ENCODE measurements at places on chromosomes 2 and 18. TPM values are rescaled to one million over a fixed set of nuclear protein-coding genes. Genes with fewer than 3 reads are reported as not detected.

The ZBTB7C gene
- 1.00 TPM for polyA plus RNA-seq

The CHRND gene
- polyA plus RNA-seq, result not detected

The GPAT2 gene
- polyA plus RNA-seq, result 4.7 TPM

The DLX1 gene
- not detected for polyA plus RNA-seq

The CENPA gene
- 5.5 TPM for polyA plus RNA-seq

Measured in spleen (tissue), 13 donors.